AG10803 (cell line): ENCODE measurements at places on chromosomes 11 and 22.

DNA sequence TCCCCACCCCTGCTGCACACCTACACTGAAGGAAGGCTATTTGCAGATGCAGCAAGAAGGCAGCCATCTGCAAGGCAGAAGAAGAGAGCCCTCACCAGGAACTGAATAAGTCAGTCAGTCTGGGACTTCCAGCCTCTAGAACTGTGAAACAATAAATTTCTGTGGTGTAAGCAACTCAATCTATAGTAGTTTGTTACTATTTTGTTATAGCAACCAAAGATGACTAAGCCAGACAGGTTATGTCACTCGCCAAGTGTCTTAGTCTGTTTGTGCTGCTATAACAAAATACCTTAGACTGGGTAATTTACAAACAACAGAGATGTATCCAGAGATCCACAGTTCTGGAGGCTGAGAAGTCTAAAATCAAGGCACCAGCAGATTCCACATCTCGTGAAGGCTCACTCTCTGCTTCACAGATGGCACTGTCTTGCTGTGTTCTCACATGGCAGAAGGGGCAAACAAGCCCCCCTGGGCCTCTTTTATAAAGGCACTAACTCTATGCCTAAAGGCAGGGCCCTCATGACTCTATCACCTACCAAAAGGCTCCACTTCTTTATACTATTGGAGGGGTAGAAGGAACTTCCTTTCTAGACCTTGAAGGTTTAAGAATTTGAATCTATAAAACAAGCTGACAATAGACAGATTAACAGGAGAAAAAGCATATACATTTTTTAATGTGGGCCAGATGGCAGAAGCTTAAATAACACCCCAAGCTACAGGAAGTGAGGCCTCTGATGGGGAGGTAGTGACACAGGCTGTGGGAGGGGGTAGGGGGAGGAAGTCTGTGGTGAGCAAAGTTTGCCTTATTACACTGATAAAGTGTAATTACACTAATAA lies 12.3 kb downstream of the APOL6 start:
- peak; percentile 28 for DNase-seq

DNA sequence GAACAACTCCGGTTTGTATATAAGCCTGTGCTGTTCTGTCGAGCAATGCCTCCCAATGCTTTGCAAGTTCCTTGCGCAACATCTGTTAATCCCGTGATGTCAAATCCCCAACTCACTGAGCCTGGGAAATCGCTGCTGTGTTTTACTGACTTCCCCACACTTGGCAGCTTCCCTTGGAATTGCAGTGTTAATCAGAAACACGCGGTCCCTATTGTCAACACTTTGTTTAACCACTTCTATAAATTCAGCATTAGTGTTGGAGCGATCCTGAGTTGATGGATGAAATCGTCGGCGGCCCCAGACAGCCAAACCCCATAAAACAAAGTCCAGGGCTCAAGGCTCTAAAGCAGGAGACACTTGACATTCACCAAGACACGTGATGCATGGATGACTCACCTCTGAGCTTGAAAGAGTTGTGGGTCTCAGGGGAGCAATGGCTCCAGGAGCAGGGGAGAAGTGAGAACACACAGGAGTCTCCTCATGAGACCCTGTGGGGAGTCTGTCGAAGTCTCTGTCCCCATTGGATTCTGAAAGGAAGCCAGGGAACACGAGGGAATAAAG lies 555.3 kb downstream of the MIAT start:
- peak; percentile 100 for DNase-seq

- no peak for DNase-seq
These were observed 61.5 kb downstream of the RPUSD4 start for GRCh38 chr11:126149759-126150625.

- no peak for DNase-seq
These were observed 25.3 kb downstream of the ABTB2 start for GRCh38 chr11:34332524-34332923.

DNA sequence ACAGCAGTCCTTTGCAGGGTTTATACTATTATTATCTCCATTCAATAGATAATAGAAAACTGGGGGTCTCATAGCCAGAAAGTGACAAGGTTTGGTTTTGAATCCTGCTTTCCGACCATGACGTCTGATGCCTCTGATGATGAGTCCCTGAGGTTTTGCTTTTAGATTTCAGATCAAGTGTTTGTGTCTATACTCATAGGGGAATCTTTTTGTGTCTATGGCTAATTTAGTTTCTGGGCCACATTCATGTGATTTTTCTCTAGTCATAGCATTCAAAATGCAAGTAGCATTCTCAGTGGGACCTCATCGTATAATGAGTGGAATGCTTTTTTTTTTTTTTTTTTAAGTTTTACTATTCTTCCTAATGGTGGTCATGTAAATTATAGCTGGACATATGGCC lies 72.9 kb downstream of the TNRC6B start:
- no peak for DNase-seq

GRCh38 chr22:32233091-32233490 lies 22.1 kb downstream of the SLC5A4 start:
- no peak for DNase-seq

- DNase-seq = no peak
These were observed 16.3 kb downstream of the TSPAN32 start for GRCh38 chr11:2318123-2318522.

- DNase-seq = no peak
These were observed 28.8 kb downstream of the NRXN2 start for GRCh38 chr11:64694026-64694755.

DNA sequence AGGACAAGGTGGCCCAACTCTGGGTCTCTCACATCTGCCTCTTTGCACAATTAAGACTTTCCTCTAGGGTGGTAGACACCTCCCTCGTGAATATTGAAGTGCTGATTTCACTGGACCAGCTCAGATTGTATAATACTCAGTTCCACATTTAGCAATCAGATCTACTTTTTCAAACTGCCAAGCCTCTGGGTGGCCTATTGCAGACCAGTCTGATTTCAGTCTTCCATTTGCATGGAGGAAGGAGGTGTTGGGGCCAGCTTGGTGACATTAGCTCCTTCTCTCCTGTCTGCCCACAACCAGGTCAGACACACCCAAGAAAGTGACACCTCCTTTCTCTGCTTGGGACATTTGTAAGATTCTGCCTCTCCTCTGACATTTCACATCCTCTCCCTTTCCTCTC lies 78.2 kb downstream of the PPFIBP2 start:
- no peak for DNase-seq

DNA sequence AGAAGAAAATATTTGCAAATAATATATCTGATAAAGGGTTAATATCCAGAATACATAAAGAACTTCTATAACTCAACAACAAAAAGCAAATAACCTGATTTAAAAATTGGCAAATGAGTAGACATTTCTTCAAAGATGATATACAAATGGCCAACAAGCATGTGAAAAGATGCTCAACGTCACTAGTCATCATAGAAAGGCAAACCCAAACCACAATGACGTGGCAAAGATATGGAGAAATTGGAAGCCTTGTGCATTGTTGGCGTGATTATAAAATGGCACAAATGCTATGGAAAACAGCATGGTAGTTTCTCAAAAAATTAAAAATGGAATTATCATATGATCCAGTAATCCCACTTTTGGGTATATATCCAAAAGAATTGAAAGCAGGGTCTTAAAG lies 466.3 kb downstream of the TBC1D22A start:
- DNase-seq = no peak

- DNase-seq = no peak
These were observed 10.2 kb upstream of the ARHGAP42 start for GRCh38 chr11:100676901-100677300.

DNA sequence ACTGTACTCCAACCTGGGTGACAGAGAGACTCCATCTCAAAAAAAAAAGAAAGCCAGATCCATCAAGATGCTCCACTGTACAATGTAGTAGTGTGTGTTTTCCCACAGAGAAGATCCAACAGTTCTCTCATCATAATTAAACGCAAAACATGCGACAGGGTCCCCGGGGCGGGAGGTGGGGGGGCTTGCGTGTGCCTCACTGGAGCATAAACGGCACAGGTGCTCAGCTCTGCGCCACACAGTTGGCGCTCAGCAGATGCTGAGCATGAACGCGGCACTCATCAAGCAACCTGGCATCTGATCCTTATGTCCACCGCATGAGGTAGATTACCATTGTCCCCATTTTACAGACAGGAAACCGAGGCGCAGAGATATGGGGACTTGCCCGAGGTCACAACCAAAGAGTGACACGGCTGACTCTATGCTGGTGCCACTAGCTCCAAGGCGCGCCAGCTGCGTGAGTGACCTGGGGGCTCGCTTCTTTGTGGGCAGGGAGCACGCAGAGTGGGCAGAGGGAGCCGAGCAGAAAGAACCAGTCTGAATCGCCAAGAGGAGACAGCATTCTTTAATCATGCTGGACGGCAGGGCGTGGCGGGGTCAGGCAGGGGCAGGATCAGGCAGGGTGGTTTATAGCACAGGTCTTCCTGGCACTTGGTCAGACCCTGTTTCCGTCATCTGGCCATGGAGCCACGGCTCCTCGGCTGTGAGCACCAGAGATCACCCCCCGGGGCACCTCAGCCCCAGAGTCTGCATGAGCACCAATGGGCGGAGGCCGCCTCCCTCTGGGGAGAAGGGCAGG lies 8.2 kb downstream of the C1QTNF6 start:
- DNase-seq = no peak

DNA sequence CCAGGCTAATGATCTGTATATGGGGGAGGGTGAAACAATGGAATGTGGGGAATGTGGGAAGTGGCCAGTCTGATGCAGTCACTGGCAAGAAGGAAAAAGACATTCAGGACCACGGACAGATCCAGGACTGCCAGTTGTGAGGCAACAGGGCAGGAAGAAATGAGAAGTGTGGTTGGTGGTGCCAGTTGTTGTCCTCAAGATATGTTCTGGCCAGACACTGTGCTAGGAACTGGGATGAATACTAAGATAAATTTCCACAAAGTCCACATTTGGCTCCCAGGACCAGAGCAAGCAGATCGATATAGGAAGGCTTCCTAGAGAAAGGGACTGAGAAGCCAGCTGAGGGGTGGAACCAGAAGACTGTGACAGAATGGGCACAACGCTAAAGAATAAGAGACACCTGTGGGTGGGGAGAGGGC lies 6.8 kb upstream of the TPBGL start:
- peak; percentile 46 for DNase-seq

GRCh38 chr11:125990244-125990643 lies 44.4 kb downstream of the VSIG10L2 start:
- DNase-seq = peak; percentile 43

DNA sequence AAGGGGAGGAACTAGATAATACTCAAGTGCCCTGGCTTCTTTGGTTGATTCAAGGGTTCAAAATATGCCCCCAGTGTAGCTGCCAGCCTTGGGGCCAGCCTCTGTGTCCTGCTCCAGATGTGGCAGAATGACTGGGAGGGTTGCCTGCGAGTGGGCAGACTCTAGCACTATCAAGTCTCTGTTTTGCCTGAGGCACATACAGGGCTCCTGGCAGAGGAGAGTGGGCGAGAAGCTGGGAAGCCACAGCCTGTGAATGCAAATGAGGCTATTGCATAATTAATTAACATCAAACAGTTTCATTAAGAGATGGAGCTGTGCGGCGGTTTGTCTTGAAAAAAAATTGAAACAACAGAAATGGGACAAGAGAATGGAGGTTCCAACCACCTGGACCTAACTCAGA lies 50.8 kb downstream of the BUD13 start:
- DNase-seq = no peak

DNA sequence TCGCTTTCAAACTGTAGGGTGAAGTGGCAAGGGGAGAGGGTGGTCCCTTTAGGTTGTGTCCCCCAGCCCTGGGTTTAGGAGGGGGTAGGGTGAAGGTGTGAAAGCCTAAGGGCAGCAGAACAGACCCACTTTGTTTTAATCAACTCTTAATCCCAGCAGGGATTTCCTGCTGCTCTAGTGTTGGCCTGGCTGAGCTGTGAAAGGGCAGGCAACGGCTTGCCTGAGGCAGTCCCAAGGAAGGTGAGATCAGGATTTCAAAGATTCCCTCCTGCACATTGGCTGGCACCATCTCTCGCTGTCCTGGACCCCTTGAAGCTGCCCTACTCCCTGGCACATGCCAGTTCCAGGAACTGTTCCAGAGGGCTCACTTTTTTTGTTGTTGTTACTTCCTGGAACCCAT lies 221.3 kb downstream of the INSC start:
- DNase-seq = no peak

- DNase-seq = no peak
These were observed 693 bp downstream of the NFAM1 start for GRCh38 chr22:42431401-42432019.

GRCh38 chr11:103875855-103876510 lies 160.5 kb upstream of the DDI1 start:
- no peak for DNase-seq

GRCh38 chr11:85590848-85591483 lies 36.2 kb downstream of the DLG2 start:
- DNase-seq = peak; percentile 41

DNA sequence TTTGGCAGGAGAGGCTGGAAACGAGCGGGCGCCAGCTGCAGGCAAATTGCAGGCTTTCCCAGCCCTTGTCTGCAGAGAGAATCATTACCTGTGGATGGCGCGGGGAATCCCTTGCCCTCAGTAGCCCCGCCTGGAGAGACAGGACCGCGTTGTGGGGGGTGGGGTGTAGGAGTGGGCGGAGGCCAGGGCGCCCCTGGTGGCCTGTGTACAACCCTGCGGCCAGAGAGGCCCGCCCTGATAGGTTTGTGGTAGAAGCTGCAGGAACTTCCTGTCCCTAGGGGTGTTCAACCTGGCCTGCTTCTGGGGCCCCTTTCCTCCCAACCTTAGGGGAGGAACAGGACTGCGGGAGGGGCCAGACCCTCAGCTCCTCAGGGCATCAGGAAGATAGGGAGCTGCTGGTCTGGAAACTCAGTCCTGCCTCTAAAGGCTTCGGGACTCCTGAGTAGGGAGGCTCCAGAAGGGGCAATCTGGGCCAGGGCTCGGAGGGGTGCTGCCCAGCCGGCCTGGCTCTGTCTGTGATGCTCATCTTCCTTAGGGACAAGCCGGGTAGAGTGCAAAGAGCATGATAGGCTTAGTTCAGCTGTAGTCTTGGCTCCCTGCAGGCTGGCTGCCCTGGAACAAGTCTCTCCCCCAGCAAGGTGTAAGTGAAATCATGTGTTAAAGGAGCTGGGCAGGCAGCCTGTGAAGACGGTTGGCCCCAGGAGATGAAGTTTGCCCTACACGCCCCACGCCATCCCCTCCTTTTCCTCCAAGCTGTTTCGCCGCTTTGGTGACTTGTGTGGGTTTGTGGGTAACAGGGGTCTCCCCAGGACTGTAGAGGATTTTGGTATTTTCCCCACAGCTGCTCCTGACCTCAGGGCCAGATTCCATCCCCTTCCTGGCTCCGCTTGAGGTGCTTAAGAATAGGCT lies 24.1 kb upstream of the SUSD2 start:
- DNase-seq = peak; percentile 71

GRCh38 chr11:73366265-73366610 lies 10.0 kb upstream of the RELT start:
- no peak for DNase-seq

DNA sequence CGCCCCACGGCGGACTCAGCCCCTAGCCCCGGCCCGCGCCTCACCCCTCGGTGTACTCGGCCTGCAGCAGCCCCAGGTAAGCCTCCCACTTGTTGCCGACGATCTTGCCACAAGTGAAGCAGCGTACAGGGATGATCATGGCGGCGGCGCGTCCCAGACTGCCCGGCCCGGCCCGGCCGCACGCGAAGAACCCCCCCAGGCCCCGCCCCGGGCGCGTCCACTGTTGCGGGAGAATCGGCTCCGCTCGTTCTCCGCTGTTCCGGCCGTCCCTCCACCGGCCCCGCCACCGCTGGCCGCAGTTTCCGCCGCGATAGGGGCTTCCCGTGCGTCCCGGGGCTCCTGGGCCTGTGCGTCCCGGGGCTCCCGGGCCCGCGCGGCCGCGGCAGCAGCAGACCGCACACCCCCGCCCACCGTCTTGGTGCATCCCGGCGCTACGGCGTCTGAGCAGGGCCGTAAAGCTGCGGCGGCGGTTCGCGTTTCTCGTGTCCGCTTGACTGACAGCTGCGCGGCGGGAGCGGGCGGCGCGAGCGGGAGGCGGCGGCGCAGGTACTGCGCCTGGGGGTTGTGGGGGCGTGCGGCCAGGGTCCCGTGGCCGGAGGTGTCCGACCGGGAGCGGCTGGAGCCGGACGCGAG lies at the start of the genes POLR2L and TSPAN4:
Gene POLR2L (minus strand): TSS at position 160 of the 633 bp plus-strand sequence. CDS start 21 bp downstream, at position 139.
Gene TSPAN4 (plus strand): TSS at position 483 of the 633 bp plus-strand sequence. CDS start 7,453 bp downstream, outside the sequence.
- DNase-seq = peak; percentile 88
